ENCODE measurements at places on chromosomes 11 and 22.

GRCh38 chr11:35549787-35550186 lies 24.4 kb upstream of the PAMR1 start:
- no peak for DNase-seq

DNA sequence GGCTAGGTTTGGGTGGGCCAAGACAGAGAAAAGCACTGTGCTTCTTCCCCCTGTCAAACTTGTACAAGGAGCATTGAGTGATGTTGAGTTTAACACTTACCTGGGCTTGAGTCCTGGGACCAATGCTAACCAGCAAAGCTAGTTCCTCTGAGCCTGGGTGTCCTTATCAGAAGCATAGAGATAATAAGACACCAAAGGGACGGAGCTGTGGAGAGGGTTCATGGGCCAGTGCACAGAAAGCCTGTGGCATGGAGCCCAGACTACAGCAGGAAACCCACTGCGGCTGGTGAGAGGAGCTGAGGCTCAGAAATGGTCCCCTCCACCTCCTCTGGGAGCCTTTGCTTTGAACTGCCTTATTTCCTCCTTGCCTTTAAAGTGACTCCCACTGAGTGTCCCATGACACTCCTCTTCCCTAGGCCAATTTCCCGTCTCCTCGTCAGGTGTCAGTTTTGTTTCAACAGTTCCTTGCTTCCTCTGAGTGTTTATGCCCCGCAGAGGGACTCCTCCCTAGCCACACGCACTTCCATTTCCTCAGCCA lies 9.4 kb downstream of the SLCO2B1 start:
- no peak for DNase-seq

- no peak for DNase-seq
Measured at GRCh38 chr11:46299451-46299961, 22.0 kb downstream of the CREB3L1 start.

DNA sequence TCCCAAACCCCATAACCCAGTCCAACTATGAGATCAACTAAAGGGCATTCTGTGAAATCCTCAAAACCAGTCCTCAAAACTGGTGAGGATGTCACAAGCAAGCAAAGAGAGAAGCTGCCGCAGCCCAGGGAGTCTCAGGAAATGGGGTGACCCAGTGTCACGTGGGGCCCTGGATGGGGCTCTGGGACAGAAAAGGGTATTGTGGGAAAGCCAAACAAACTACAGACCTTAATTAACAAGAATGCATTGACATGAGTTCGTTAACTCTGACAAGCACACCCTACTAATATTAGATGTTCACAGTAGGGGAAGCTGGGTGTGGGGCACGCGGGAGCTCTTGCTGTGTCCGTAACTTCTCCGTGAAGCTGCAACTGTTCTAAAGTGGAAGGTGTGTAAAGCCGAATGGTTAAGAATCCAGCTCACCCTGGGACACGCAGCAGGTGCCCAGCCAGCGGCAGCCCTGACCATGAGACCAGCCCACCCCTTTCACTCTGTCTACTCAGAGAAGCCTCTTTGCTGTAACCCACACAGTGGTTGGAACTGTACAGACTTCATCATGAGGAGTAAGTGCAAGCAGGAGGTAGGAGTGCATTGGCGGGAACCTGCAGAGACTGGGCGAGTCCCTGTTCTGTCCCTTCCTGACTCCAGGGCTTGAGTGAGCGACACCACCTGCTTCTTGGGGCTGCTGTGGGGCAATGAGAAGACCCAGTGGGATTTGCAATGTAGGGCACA lies 17.9 kb downstream of the LINC01488 start:
- DNase-seq: no peak

- no peak for DNase-seq
Measured at GRCh38 chr11:61707574-61707973, 27.4 kb downstream of the DAGLA start.

DNA sequence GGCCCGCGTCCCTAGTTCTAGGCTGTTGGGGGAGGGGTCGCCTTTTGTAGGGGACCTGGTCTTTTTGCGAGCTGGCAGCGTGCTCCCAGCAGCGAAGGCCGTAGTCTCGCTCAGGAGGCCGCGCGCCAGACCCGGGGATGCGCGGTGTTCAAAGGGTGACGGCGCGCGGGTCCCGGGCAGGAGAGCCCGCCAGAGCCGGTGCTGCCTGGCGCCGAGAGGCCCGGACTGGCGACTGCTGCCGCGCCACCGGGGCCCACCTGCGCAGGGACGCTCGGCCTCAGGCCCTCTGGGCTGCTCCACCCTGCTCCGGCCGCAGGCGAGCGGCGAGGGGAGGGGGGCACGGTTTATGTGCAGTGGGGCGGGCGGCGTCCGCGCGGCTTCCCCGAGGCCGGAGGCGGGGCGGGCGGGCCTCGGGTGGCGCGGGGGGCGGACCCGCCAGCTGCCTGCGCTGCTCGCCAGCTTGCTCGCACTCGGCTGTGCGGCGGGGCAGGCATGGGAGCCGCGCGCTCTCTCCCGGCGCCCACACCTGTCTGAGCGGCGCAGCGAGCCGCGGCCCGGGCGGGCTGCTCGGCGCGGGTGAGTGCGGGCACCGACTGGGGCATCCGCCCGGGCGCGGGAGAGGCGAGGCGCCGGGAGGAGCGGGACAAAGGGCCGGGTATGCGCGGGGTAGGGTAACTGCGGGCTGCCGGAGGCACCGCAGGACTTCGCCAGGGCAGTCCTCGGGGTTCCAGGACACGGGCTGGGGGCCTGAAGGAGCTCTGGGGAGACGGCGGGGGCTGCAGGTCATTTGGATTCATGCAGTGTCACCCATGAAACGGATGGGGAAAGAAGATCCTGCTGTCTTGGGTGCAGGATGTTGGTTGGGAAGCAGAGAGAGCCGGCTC lies at the start of gene PRSS23:
TSS of gene PRSS23 (plus strand) at position 467 of the 884 bp plus-strand sequence. CDS start 7,102 bp downstream, outside the sequence.
- no peak for DNase-seq

DNA sequence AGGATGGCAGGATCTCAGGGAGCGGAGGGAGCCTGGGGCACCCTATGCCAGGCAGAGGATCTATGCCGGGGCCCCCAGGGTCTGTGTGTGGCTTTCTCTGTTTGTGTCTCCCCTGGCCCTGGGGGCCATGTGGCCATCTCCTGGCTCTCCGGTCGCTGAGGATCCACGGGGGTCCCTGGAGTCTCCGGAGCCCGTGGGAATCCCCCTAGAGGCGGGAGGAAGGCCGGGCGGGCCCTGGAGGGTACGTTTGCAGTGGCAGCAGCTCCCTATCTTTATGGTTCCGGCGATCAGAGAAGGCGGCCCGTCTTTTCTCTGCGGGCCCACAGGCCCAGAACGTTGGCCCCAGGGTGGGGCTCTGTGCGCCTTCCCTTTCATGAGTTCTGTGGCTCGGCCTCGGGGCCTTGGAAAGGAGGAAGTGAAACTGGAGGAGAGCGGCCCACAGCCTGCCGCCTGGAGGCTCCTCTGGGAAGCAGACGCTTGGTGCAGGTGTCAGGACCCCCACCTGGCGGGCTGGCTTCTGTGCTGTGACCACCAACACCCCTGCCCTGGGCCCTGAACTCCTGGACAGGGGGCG lies 82.1 kb downstream of the KCNQ1 start:
- no peak for DNase-seq

- DNase-seq: no peak
Measured at GRCh38 chr11:46381819-46382645, 563 bp downstream of the MDK start.

DNA sequence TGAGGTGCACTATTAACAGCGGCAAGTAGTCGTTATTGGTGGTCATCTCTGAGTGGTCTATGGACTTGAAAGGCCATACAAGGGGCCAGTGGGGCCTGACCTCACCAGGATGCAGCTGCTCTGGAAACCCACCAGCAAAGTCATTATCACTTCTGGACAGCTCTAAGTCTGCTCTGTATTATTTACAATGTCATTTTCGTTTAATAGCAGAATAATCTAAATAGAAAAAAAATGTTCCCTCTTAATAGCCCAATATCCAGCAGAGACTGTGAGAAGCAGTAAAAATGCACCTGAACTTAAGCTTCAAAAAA lies 85.0 kb upstream of the EED start:
- no peak for DNase-seq

- DNase-seq: no peak
Measured at GRCh38 chr11:118618115-118618990, 10.9 kb downstream of the PHLDB1 start.

- DNase-seq: no peak
Measured at GRCh38 chr11:114167771-114168448, 108.4 kb downstream of the ZBTB16 start.

DNA sequence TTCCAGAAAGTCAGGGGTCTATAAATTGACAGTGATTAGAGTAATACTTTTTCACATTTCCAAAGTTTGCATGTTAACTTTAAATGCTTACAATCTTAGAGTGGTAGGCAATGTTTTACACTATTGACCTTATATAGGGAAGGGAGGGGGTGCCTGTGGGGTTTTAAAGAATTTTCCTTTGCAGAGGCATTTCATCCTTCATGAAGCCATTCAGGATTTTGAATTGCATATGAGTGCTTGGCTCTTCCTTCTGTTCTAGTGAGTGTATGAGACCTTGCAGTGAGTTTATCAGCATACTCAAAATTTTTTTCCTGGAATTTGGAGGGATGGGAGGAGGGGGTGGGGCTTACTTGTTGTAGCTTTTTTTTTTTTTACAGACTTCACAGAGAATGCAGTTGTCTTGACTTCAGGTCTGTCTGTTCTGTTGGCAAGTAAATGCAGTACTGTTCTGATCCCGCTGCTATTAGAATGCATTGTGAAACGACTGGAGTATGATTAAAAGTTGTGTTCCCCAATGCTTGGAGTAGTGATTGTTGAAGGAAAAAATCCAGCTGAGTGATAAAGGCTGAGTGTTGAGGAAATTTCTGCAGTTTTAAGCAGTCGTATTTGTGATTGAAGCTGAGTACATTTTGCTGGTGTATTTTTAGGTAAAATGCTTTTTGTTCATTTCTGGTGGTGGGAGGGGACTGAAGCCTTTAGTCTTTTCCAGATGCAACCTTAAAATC lies 5.3 kb downstream of the MALAT1 start:
- no peak for DNase-seq

- DNase-seq: peak; percentile 24
Measured at GRCh38 chr22:44664149-44664548, 37.9 kb upstream of the PRR5 start.

- DNase-seq: no peak
Measured at GRCh38 chr22:43550672-43551071, 138.9 kb downstream of the MPPED1 start.

DNA sequence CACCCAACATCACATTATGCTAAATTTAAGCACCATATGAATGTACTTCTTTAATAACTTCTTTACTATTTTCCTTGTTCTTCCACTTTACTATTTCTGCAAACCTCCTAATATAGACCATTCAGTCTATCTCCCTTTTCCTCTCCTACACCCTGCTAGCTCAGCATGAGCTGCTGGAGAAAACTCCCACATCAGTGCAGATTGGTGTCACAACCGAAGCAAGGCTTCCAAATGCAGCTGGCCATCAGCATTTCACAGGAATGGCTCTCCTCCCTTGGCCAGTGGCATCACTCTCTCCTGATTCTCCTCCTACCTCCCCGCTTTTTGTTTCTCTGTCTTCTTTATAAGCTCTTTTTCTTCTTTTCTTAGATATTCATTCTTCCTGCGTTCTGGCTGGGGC lies 118.7 kb upstream of the ZC3H12C start:
- DNase-seq: no peak

- DNase-seq: no peak
Measured at GRCh38 chr11:61917334-61918109, at the start of gene RAB3IL1. Gene RAB3IL1, minus strand, starts transcription at chr11:61917566. Its CDS starts 199 bp downstream, at chr11:61917367.

DNA sequence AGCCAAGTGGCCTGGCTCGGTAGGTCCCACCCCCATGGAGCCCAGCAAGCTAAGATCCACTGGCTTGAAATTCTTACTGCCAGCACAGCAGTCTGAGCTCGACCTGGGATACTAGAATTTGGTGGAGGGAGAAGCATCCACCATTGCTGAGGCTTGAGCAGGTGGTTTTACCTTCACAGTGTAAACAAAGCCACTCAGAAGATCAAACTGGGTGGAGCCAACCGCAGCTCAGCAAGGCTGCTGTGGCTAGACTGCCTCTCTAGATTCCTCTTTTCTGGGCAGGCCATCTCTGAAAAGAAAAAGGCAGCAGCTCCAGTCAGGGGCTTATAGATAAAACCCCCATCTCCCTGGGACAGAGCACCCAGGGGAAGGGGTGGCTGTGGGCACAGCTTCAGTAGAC lies 22.3 kb upstream of the OR5B21 start:
- DNase-seq: no peak

GRCh38 chr11:20036626-20037335 lies 123.5 kb downstream of the DBX1 start:
- DNase-seq: no peak

- DNase-seq: no peak
Measured at GRCh38 chr11:23206741-23207336, 346.6 kb upstream of the CCDC179 start.

- DNase-seq: no peak
Measured at GRCh38 chr11:102047305-102047924, at the start of gene CFAP300. Gene CFAP300, plus strand, starts transcription at chr11:102047437. Its CDS starts 34 bp downstream, at chr11:102047471.

- DNase-seq: peak; percentile 22
Measured at GRCh38 chr11:45180848-45181192, 34.4 kb downstream of the PRDM11 start.

DNA sequence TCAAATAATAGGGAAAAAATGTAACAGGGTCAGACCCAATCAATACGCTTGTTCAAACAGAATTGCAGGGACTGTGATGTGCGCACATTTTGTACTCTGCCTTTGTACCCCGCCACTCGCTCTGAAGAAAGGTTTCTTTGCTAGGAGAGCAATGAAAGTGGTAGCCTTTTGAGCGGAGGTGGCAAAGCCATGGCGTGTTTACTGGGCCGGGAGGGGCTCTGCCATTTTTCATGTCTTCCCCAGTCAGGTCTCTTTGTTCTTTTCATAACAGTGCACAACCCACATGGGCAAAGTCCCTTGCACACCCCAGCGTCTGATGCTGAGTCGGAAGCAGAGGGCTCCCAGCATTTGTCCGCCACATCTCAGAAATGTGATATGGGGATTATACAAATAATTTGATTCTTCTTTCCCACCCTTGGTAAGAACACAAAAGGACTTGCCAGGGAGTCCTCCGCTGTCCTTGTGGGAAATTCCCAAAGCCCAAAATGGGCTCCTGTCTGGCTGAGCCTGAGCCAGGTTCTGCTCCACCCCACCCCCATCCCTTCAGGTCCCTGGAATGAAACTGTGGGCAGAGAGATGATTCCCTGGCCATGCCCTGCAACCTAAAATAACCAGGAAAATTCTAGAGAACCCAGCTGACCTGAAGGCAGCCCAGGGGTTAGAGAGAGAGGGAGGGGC lies 36.6 kb downstream of the C11orf58 start:
- DNase-seq: no peak

DNA sequence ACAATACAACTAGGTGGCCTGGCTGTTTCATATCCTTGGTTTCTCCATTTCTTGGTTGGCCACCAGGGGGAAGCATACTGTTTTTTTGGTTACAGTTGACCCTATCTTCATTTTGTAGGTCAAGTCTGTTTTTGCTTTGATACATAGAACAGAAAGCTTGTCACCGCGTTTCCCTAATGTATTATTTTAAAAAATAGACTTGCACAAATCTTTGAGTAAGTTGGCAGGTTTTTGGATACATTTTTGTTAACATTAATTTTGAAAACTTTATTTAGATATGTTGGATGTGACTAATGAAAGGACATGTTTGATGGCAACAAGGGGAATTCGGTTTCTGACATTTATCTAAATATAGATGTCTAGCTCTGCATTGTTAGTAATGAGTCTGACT lies 3.0 kb downstream of the NCR3LG1 start:
- DNase-seq: peak; percentile 7

GRCh38 chr11:32852207-32852606 lies 22.5 kb downstream of the PRRG4 start:
- no peak for DNase-seq

GRCh38 chr11:33696411-33696810 lies 4.2 kb downstream of the C11orf91 start:
- DNase-seq: no peak

All from stimulated activated CD4-positive, alpha-beta T cell treated with anti-CD3 and anti-CD28 coated beads, Interleukin-15, amount 100 ng/mL, for 1 hour (primary cell).